ENCODE measurements at places on chromosomes 6 and 20.

- no peak for DNase-seq
Measured at GRCh38 chr20:10718661-10719060, 44.9 kb upstream of the JAG1 start.

- DNase-seq = no peak
Measured at GRCh38 chr6:40599555-40599954, 12.4 kb upstream of the LRFN2 start.

DNA sequence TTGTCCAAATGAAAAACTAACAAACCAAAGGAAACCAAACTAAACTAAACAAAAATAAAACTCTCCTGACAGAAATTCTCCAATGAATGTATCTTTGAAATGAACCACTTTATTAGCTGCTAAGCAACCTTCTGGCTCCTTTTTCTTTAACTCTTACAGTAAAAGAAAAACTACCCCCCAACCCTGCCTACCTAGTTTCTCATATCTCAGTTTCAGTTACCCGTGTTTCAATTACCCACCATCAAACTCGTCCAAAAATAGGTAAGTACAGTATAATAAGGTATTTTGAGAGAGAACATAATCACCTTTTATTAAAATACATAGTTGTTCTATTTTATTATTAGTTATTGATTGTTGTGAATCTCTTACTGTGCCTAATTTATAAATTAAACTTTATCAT, 177.4 kb upstream of the THEMIS start:
- no peak for DNase-seq

- peak; percentile 81 for DNase-seq
Measured at GRCh38 chr6:169212897-169213813, 40.5 kb downstream of the THBS2 start.

DNA sequence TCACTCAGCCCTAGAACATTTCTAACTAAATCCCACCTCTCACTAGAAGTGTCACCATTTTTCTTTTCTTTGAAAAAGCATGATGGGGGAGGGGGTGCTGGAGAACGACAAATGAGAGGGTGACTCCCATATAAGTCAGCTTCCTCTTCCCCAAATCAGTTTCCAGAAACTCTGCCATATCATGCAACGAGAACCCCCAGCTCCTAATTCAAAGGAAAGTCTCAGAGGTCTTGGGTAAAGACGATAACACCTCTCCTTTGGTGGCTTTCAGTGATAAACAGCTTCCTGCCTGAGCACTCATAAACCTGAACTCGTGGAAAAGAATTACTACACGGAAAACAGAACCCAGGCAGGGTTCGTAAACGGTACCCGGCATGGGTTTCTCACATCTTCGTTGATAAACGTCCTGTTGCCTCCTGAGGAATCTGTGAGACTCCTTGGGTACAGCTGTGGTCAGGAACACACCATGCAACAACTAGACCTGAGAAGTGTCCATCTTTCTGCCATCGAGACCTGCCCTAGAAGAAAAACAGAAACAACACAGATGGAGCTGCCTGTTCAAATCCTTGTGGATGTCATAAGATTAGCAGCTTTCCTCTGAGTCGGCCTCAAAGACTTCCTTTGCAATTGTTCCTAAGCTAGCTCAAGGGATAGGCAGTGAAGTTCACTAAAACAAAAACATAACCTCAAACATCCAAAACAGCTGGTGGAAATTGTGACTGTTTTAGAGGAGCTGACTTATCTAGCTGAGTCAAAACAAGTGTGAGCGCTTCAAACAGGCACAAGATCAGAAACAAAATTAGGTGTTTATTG, 185.8 kb upstream of the PRDM1 start:
- DNase-seq = no peak
